GM12865 (cell line): ENCODE measurements at places on chromosomes 5 and 9.

DNA sequence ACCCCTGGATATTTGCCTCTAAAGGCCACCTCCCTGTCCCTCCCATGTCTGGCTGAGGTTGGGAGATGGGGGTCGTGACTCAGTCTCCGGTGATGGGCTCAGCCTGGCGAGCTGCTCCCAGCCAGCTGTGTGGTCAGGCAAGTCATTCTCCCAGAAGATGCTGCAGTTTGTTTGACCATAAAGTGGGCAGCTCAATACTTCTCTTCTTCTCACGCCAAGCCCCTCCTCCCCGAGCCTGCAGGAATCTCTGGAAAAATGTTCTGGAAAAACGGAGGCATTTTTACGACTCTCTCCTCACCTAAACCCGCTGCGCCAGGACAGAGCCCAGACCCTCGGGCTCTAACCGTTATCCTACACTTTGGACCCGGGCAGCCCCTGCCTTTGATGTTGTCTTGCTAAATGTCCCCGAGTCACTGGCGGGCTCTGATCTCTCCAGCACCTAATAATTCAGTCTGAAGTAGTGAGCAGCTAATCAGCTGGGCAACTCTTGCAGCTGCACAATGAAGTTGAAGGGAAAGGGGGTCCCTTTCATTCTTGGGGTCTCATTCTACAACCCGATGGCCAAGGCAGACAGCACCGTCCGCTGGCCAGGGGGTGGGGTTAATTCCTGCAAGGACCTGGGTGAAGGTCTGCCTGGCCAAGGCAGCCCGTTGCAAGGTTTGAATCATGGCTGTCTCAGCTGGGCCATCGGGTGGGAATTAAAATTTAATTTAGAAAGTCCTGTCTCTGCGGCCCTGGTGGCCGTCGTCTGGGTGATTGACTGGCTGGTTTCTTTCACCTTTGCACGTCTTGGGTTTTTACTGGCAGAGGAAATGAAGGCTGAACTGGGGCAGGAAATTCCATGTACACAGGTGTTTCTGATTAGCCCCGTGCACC lies 12.3 kb downstream of the DCANP1 start:
- DNase-seq = no peak

- DNase-seq = peak; percentile 81
Observed at GRCh38 chr5:132506094-132506692, 15.6 kb upstream of the IRF1 start.

- DNase-seq = no peak
Observed at GRCh38 chr5:161863811-161864210, 15.9 kb downstream of the GABRA1 start.

- no peak for DNase-seq
Observed at GRCh38 chr5:1893754-1894153, 11.0 kb upstream of the IRX4 start.

DNA sequence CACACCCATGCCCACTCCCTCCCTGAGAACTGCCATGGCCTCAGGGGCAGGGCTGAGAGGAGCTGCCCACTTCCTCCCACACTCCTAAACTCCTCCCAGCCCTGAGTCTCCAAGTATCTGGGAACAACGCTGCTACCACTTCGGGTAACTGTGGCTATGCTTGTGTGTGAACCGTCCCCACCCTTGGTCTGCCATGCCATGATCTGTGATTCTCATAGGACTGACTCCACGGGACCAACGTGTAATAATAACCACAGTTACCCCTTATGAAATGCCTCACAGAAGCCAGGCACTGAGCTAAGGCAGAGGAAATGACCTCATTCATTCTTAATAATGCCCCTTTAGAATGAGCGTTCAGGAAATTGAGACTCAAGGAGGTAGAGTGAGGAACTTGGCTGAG lies 103.9 kb upstream of the SMIM23 start:
- no peak for DNase-seq

DNA sequence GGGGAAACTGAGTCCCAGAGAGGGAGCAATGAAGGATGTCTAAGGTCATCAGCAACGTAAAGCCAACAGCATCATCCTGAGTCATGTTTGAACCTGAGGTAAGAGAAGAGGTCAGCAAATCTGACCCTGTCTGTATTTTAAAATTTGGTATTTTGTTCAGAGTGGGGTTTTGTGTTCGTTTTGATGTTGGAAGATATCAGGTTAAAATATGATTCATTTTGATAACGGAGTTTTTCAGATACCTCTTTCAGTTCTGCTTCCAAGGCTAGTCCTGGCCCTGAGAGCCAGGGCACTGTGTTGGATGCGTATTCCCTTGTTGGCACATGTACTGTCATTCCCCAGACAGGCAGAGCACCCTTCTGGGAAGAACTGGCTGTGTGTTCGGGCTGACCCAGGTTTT lies 291.0 kb downstream of the NSG2 start:
- DNase-seq = no peak

GRCh38 chr9:132268725-132269352 lies 85.9 kb downstream of the SETX start:
- peak; percentile 69 for DNase-seq

DNA sequence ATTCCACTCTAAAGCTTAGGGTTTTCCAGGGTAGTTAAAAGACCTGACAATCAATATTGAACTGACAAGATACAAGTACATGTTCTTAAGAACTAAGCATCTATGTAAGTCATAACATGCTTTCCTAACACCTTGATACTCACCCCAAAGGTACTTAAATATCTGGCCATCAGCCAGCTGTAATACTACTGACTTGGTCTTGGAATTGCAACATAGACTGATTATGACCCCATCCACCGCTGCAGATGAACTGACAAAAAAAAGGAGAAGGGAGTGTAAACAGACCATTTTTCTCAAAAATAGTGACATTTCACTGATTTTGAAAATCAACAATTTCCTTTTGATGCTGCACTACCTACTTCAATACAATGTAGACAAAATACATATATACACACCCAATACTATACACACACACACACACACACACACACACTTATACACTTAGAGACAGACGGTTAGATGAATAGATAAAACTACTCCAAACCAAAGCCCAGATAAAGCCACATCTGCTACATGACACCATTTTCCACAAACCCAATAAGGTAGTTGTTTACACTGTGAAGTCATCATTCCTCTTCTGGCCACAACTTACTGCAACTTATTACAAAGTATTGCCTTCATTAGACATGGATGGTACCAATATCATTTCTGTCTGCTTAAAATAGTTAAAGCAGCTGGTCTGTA lies 30.4 kb downstream of the ELP1 start:
- DNase-seq = no peak

DNA sequence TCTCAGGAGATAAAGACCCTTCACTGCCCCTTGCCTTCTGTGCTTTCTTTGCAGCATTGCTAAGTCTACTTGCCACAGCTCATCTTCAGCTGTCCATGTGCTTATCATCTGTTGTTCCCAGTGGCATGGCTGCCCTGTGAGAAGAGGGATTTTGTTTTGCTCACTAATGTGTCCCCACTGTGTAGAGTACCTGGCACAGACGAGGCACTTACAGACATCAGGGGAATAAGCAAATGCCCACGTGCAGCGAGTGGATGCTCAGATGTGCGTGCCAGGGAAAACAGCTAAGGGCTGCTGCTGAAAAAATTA lies 31.0 kb downstream of the DAP start:
- DNase-seq = no peak

DNA sequence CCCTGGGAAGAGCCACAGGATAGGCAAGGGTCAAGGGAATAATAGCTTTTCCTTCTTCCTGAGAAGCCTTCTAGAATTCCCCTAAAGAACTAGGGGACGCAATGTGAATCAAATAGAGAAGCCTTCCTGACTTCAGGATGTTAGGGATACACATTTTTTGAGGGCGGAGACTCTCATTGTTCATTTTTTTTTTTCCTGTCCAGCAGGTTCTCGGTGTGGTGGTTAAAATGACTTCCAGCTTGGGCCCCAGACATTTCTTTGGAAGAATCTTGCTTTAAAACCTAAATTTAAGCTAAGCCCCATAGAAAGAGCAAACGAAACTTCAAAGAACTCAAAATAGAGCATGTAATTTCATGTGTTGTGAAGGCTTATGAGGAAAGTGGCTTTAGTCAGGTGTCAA lies 80.8 kb downstream of the IQGAP2 start:
- no peak for DNase-seq

DNA sequence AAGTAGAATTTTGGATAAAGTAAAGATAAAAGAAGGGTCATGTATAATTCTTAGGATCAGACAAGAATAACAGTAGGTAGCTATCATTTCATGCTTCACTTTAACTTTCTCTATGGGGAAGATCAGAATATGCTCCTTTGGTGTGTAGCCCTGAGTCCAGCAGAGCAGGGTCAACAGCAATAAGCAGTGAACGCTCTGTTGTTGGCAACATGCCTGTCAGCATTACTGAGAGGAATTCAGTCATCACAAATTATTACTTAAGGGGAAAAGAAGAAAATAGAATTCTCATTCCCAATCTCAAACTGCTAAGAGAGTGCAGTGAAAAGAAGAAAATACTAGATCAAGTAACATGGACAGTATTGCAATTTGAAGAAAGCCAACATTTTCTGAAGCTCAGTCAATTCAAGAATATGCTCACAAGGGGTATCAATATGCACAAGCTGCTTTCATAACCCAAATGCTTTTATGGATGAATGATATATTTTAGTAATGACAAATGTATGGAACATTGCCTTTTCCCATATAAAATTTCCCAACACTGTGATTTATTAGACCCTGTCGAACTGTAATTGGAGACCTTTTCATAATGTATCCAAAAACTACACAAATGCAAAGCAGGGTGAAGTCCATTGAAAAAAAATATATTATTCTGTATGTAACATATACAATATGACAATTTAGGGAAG lies 1359.4 kb downstream of the EFNA5 start:
- no peak for DNase-seq

GRCh38 chr5:3329427-3329826 lies 266.2 kb upstream of the IRX1 start:
- DNase-seq = no peak

GRCh38 chr5:95281226-95281625 lies 3.7 kb downstream of the MCTP1 start:
- DNase-seq = no peak

DNA sequence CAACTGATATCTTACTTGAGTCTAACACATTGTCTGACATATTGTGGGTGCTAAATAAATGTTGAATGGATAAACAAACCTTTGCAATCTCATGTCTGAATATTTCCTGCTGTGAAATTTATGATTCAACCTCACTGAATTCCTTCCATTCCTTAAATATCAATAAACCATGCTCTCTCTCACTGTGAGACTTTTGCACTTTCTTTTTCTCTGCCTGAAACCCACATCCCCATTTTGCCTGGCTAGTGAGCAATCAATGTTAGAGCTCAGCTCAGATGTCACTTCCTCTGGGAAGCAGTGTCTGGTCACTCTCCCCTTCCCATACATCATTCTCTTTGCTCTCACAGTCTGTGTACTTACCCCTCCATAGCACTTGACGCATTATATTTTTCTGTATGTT lies 383.7 kb upstream of the TRPC7 start:
- DNase-seq = no peak

- peak; percentile 10 for DNase-seq
Observed at GRCh38 chr9:92308893-92309292, 15.4 kb upstream of the IARS1 start.

- peak; percentile 17 for DNase-seq
Observed at GRCh38 chr9:100472788-100473275, at the start of gene TMEFF1. TMEFF1 (plus strand) TSS chr9:100473149; CDS start chr9:100473545, 396 bp downstream.

DNA sequence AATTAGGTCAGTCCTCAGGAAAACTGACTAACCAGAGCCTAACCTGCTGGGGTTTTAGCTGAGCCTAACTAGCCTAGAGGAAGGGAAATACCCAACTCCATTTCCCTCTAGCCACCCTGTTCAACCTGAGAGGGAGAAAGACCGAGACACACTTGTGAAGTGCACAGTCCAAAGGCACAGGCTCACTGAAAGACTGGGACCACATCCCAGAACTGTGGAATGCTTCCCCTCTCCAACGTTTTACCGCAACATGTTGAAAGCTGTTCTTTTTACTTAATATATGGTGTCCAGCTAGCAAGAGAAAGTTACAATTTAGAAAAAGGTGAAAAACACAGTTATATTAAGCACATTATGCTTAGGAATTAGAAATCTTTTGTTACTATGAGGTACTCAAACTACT lies 76.8 kb upstream of the SIMC1 start:
- no peak for DNase-seq

DNA sequence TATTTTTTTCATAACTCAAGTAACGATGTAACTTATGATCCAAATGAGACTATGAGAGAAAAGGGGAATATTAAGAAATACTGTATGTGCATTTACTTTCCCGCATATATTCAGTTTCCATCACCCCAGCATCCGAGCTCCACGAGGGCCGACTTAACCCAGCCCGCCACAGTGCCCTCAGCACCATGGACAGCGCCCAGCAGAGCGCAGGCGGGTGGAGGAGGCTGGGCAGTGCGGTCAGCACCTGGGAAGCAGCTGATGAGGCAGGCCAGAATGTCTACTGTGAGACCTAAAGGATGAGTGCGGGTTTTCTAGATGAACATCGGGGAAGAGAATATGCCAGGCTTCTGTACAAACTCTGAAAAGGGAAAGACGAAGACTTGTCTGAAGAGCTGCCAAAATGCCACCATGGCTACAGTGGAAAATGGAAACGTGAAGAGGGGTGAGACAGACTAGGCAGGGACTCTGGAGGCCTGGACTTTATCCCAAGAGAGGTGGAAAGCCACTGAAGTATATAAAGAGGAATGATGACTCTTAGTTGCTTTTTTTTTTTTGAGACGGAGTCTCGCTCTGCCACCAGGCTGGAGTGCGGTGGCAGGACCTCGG lies 34.5 kb upstream of the MED27 start:
- peak; percentile 21 for DNase-seq

DNA sequence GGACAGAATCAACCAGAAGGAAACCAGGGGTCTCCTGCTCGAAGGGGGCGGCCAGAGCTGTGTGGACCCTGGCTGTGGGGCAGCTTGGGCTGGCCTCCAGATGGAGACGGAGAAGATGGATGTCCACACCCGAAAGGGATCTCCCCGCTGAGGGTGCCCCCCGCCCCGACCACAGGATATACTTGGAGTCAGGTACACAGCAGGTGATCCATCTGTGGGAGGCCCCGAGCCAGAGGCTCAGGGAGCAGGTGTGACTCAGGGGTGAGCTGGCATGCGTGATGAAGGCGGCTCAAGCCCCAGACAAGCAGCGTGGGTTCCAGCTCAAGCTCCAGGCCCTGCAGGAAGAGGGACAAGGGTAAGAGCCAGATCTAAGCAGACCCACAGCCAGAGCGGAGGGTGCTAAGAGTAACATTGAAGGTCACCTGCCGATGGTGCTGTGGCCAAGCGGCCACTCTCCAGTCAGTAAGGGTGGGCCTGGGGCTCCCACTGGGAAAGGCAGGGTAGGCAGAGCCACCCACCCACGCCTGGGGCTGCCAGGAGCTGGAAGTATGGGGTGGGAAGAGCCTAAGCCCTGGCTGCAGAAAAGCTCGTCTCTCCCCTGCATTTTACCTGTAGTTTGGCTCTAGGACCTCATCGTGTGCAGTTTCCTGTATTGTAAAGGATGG lies 30.6 kb upstream of the MVB12B start:
- no peak for DNase-seq

DNA sequence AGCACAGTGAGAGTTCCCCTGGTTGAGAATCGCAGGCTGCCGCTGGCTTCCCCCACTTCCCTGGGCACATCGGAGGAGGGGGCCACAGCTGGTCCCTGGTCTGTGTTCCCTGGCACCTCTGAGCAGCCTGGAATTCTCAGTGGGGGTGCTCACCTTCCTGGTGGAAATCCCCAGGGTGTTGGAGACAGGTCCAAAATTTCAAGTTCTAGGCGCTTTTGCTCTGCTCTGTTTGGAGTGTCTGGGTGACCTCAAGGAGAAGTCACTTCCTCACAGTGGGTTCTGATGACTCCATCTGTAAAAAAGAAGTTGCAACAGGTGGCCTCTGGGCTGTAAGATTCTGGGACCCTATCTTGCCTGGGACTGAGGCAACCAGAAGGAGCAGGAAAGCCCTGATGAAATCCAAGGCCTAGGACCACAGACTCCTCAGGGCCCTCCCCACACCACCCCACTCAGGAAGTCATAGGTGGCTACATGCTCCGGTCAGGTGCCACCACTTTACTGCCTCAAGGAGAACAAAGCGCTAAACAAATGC lies at the start of gene TRAF1:
TSS of gene TRAF1 (minus strand) at position 400 of the 532 bp plus-strand sequence. CDS start 721 bp downstream, outside the sequence.
- DNase-seq = peak; percentile 72
